ENCODE measurements at places on chromosomes 11 and 22. TPM values are rescaled to one million over a fixed set of nuclear protein-coding genes. Genes with fewer than 3 reads are reported as not detected.

- peaks cover 71% of the 10 kb centered on the region for H3K4me1 ChIP-seq
- peak overlapping the region; percentile 40 for H3K4me3 ChIP-seq
- H3K27ac ChIP-seq: peak overlapping the region; percentile 82
These were observed 7.7 kb downstream of the SLC37A2 start for GRCh38 chr11:125070699-125071254.

- no peak overlapping the region for H3K27ac ChIP-seq
- H3K4me3 ChIP-seq: no peak overlapping the region
- H3K36me3 ChIP-seq: no peaks in the 10 kb centered on the region
- H3K4me1 ChIP-seq: no peaks in the 10 kb centered on the region
These were observed 21.5 kb downstream of the SHANK3 start for GRCh38 chr22:50694099-50694605.

DNA sequence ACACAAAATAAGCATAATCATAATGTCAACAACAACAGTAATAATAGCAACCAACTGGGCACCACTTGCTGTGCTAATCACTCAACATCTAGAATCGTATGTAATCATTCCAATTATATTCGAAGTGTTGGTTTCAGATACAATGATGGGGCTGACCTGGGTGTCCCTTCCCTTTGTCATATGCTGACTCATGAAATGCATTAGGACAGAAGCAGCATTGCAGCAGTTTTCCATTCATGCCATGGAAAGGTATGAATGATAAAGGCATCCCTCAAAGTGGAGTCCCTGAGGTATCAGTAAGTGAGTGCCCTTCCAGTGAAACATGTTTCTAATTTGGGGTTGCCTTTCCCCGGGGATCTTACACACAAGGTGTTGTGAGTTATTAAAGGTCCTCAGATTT is 46.3 kb upstream of the ANO3 start:
- peaks cover 5% of the 10 kb centered on the region for H3K4me1 ChIP-seq
- H3K4me3 ChIP-seq: no peak overlapping the region

ZBTB16 gene
- total RNA-seq: 2.5 TPM

DNA sequence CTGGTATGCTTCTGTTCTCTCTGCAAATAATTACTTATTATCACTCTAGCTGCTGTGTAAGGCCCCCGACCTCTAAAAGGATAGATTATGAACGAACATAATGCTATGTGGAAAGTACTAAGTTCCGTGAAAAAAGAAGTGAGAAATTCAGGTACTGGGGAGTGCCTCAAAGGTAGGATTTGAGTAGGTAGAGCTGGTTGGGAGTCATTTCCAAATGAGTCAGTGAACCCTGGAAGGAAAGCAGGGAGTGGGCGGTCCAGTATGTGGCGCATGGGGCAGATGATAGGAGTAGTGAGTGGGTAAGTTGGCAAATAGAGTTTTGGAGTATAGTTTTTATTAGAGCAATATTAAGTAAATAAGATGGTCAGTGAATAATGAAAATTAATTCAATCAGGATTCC is 2.4 kb downstream of the ZC3H12C start:
- H3K4me1 ChIP-seq: peaks cover 12% of the 10 kb centered on the region
- H3K27me3 ChIP-seq: peaks cover 42% of the 10 kb centered on the region
- no peak for DNase-seq
- no peak overlapping the region for H3K27ac ChIP-seq

PTPRCAP gene
- total RNA-seq: 347 TPM

GRCh38 chr11:134270250-134270714 is 5.9 kb upstream of the GLB1L3 start:
- no peak overlapping the region for H3K27ac ChIP-seq
- peaks cover 51% of the 10 kb centered on the region for H3K27me3 ChIP-seq
- H3K36me3 ChIP-seq: no peaks in the 10 kb centered on the region
- no peak overlapping the region for H3K4me3 ChIP-seq

LIF gene
- total RNA-seq: 0.44 TPM

DNA sequence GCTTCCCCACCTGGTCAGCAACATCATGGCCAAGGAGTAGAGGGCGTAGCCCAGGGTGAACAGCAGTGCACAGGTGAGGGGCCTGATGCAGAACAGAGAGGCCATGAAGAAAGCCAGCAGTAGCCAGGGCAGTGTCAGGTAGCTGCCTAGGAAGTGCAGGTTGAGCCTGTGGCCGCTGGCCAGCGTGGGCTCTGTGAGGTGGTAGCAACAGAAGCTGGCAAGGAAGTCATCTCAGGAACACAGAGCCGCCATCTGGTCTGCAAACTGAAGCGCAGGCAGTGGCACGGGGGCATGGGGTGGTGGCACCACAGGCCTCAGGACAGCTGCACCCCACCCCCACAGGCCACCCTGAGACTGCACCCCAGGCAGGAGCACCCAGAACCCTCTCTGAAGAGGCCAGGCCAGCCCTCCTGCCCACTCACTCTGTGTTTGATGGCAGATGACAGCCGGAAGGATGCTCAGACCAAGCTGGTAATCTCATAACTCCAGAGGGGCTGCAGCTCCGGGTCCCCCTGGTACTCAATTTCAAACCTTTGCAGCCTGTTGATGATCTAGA is 95.3 kb downstream of the MED15 start:
- H3K4me3 ChIP-seq: no peak overlapping the region
- peaks cover 4% of the 10 kb centered on the region for H3K4me1 ChIP-seq
- H3K27ac ChIP-seq: no peak overlapping the region
- no peak for DNase-seq
- H3K27me3 ChIP-seq: no peaks in the 10 kb centered on the region
- H3K36me3 ChIP-seq: no peaks in the 10 kb centered on the region

DNA sequence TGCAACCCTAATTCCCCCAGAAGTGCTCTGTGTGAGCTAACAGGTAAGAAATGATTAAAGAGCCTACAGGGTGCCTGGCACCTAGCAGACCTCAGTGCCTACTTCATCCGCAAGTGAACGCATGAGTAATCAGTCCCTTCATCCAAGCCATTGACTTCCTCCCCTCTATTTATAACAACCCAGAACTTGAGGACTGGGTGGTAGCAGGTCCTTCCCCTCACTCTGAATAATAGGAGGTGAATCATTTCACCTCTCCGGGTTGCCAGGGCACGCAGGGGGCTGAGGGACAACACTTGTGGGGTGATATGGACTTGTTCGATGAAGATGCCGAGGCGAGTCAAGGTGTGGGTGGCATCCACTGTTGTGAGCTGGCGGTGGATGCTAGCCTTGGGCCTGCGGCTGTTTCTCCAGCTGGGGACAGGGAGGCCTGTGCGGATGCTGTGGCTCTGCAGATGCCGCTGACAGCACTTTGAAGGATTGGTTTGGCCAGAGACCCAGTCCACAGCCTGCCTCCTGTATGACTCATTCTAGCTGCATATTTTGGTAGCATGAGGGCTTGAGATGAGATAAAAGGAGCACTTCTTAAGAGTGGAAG is 11.7 kb upstream of the SORL1-AS1 start:
- H3K36me3 ChIP-seq: peaks cover 6% of the 10 kb centered on the region
- H3K27ac ChIP-seq: peak overlapping the region; percentile 89
- H3K4me1 ChIP-seq: peaks cover 97% of the 10 kb centered on the region
- H3K4me3 ChIP-seq: peak overlapping the region; percentile 61
- no peaks in the 10 kb centered on the region for H3K27me3 ChIP-seq

UBQLNL gene
- 0.29 TPM for total RNA-seq

HEPN1 gene
- not detected for total RNA-seq

- no peak for DNase-seq
- no peaks in the 10 kb centered on the region for H3K36me3 ChIP-seq
- H3K27ac ChIP-seq: no peak overlapping the region
- no peak overlapping the region for H3K4me3 ChIP-seq
- H3K4me1 ChIP-seq: no peaks in the 10 kb centered on the region
These were observed 160.9 kb downstream of the CACNA1I start for GRCh38 chr22:39731481-39731880.

GRCh38 chr22:46538814-46539160 is 1.4 kb upstream of the CELSR1 start:
- peaks cover 8% of the 10 kb centered on the region for H3K4me1 ChIP-seq
- DNase-seq: no peak
- no peaks in the 10 kb centered on the region for H3K36me3 ChIP-seq
- no peak overlapping the region for H3K27ac ChIP-seq
- peaks cover 36% of the 10 kb centered on the region for H3K27me3 ChIP-seq

DNA sequence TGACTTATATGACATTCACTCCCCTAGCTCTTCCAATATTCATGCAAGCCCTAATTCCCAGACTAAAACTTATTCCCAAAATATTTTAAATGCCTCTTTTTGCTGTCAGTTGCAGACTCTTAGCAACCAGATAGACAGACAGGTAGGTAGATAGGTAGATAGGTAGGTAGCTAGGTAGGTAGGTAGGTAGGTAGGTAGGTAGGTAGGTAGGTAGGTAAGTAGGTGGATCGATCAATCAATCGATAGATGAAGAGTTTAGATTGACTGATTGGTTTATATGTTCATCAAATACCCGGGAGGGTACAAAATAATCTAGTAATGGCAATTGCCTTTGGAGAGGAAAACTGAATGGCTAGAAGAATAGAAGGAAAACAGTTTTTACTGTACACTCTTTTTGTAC is 86.3 kb downstream of the TTC28 start:
- H3K27ac ChIP-seq: no peak overlapping the region
- no peaks in the 10 kb centered on the region for H3K4me1 ChIP-seq
- no peak overlapping the region for H3K4me3 ChIP-seq
- DNase-seq: no peak
- H3K36me3 ChIP-seq: no peaks in the 10 kb centered on the region

- peaks cover 79% of the 10 kb centered on the region for H3K4me1 ChIP-seq
- H3K4me3 ChIP-seq: no peak overlapping the region
- H3K27ac ChIP-seq: peak overlapping the region; percentile 80
- H3K27me3 ChIP-seq: no peaks in the 10 kb centered on the region
These were observed 26.9 kb downstream of the CD82 start for GRCh38 chr11:44592125-44592940.

SLC22A8 gene
- not detected for total RNA-seq

SPDYC gene
- total RNA-seq: not detected

OR2AG1 gene
- not detected for total RNA-seq

GRCh38 chr11:13781153-13781552 is 112.7 kb downstream of the FAR1 start:
- no peak overlapping the region for H3K27ac ChIP-seq
- no peak overlapping the region for H3K4me3 ChIP-seq
- H3K4me1 ChIP-seq: no peaks in the 10 kb centered on the region
- no peaks in the 10 kb centered on the region for H3K36me3 ChIP-seq

MLC1 gene
- total RNA-seq: not detected

DNA sequence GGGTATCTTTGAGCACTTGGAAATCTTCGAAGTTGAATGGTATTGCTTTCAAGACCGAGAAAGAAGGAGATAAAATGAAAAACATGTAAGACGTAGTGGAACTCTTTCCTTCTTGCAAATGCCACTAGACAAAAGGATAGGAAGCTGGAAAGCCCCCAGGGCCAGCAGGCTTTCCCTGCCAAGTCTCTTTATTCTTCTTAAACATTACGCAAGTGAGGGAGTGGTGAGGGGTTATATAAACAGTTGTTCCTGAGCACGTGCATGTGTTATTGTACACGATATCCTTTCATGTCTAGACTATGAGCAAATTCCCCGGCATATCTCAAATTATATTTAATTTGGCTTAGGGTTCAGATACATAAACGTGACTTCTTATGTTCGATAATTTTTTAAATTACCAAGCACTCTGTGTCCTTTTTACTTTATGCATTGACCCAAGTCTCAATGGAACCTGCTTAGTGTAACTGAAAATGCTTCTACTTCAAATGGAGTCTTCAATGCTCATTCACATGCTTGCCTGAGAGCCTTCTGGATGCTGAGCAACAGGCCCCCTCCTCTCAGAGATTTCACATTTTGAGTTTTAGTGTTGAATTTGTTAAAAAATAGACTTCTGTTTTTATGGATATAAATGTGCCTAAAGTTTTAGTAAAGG is 59.0 kb downstream of the PPP2R1B start:
- no peaks in the 10 kb centered on the region for H3K4me1 ChIP-seq
- DNase-seq: no peak
- peaks cover 82% of the 10 kb centered on the region for H3K36me3 ChIP-seq
- no peaks in the 10 kb centered on the region for H3K27me3 ChIP-seq
- H3K4me3 ChIP-seq: no peak overlapping the region
- no peak overlapping the region for H3K27ac ChIP-seq

- no peak overlapping the region for H3K27ac ChIP-seq
- peaks cover 15% of the 10 kb centered on the region for H3K27me3 ChIP-seq
- peaks cover 13% of the 10 kb centered on the region for H3K4me1 ChIP-seq
- no peak for DNase-seq
- no peaks in the 10 kb centered on the region for H3K36me3 ChIP-seq
These were observed 114.3 kb downstream of the RBFOX2 start for GRCh38 chr22:35914357-35914664.

GRCh38 chr11:107916671-107917241 is 11.5 kb upstream of the RAB39A start:
- peaks cover 13% of the 10 kb centered on the region for H3K27me3 ChIP-seq
- peaks cover 5% of the 10 kb centered on the region for H3K4me1 ChIP-seq
- H3K4me3 ChIP-seq: no peak overlapping the region
- no peaks in the 10 kb centered on the region for H3K36me3 ChIP-seq

DNA sequence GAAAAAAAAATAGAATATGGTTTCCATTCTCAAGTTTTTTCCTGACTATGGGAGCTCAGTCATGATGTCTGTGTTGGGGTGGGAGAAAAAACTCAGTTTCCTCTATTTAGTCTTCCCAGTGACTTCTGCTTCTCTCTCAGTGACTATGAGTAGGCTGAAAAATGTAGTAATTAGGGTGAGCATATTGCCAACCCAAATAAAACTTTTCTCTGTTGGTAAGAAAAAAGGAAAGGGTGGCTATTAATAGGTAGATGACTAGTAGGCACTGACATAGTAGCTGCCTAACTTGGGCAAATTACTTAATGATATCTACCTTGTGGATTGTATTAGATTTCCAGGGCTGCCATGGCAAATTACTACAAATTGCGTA is 34.2 kb upstream of the BIRC3 start:
- DNase-seq: no peak
- peaks cover 6% of the 10 kb centered on the region for H3K27me3 ChIP-seq
- H3K4me3 ChIP-seq: no peak overlapping the region
- peaks cover 14% of the 10 kb centered on the region for H3K4me1 ChIP-seq
- H3K27ac ChIP-seq: peak overlapping the region; percentile 2

GRCh38 chr11:131928992-131929391 is 558.6 kb downstream of the NTM start:
- H3K4me1 ChIP-seq: no peaks in the 10 kb centered on the region
- DNase-seq: no peak
- H3K27me3 ChIP-seq: no peaks in the 10 kb centered on the region
- no peak overlapping the region for H3K4me3 ChIP-seq

CRYBB3 gene
- total RNA-seq: not detected

FGF19 gene
- not detected for total RNA-seq
